ENCODE measurements at places on chromosomes 5 and 9.

- DNase-seq: no peak
- no peaks in the 10 kb centered on the region for H3K4me1 ChIP-seq
- H3K36me3 ChIP-seq: no peaks in the 10 kb centered on the region
- H3K27ac ChIP-seq: no peak overlapping the region
Observed at GRCh38 chr5:31703757-31704156, 64.8 kb downstream of the PDZD2 start.

- no peaks in the 10 kb centered on the region for H3K27me3 ChIP-seq
- H3K36me3 ChIP-seq: no peaks in the 10 kb centered on the region
- no peak overlapping the region for H3K27ac ChIP-seq
- DNase-seq: no peak
Observed at GRCh38 chr5:173745123-173745522, 128.7 kb upstream of the BOD1 start.

DNA sequence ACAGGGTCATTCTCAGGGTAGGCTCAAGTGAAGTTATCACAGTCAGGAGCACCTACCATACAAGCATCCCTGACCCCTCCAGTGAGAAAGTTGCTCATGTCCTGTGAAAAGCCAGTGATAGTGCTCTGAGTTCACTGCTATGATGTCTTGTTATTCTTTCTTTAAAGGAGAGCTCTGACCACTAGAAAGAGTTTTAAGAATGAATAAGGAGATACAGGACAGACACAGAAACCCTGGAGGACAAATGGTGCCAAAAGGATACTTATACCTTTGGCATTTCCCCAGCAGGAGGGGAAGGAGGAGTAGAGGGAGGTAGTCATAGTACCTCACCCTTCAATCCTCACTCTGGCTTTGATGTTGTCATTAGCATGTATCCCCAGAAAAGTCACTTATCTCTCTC, 84.0 kb upstream of the AGXT2 start:
- no peak overlapping the region for H3K4me3 ChIP-seq
- DNase-seq: no peak
- H3K27me3 ChIP-seq: peaks cover 31% of the 10 kb centered on the region

- H3K27ac ChIP-seq: no peak overlapping the region
- no peak overlapping the region for H3K4me3 ChIP-seq
- no peaks in the 10 kb centered on the region for H3K36me3 ChIP-seq
- H3K4me1 ChIP-seq: peaks cover 23% of the 10 kb centered on the region
Observed at GRCh38 chr5:142881076-142881783, 111.1 kb downstream of the ARHGAP26 start.

DNA sequence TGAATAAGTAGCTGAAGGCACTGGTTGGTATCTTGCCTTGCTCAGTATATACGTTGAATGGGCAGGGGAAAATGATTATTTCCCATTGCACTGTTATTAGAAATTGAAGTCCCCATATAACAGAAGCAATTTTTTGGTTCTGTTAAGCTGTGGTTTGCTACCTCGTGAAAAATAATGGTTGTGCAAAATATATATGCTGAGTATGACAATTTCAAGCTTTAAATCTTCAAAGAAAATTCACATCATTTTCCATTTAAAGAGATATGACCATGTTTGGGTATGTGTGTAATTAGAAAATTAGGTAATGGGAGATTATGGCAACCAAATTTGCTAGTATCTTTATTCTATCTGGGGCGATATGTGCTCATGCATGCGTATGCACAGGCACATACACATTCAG, 139.8 kb downstream of the DMAC1 start:
- H3K4me3 ChIP-seq: no peak overlapping the region
- DNase-seq: no peak
- H3K36me3 ChIP-seq: no peaks in the 10 kb centered on the region
- no peaks in the 10 kb centered on the region for H3K27me3 ChIP-seq
- H3K4me1 ChIP-seq: no peaks in the 10 kb centered on the region
- H3K27ac ChIP-seq: no peak overlapping the region

GRCh38 chr9:27792971-27793689, 219.8 kb upstream of the C9orf72 start:
- H3K4me1 ChIP-seq: no peaks in the 10 kb centered on the region
- H3K27me3 ChIP-seq: no peaks in the 10 kb centered on the region
- DNase-seq: no peak
- no peak overlapping the region for H3K4me3 ChIP-seq
- no peak overlapping the region for H3K27ac ChIP-seq

GRCh38 chr9:4301296-4301695, 1.4 kb upstream of the GLIS3 start:
- H3K4me3 ChIP-seq: no peak overlapping the region
- H3K27ac ChIP-seq: no peak overlapping the region
- no peak for DNase-seq
- H3K36me3 ChIP-seq: no peaks in the 10 kb centered on the region
- peaks cover 57% of the 10 kb centered on the region for H3K27me3 ChIP-seq

GRCh38 chr5:55160493-55161209, 680 bp downstream of the GPX8 start:
- H3K4me1 ChIP-seq: no peaks in the 10 kb centered on the region
- no peak for DNase-seq
- H3K27ac ChIP-seq: no peak overlapping the region
- H3K27me3 ChIP-seq: peaks cover 56% of the 10 kb centered on the region

DNA sequence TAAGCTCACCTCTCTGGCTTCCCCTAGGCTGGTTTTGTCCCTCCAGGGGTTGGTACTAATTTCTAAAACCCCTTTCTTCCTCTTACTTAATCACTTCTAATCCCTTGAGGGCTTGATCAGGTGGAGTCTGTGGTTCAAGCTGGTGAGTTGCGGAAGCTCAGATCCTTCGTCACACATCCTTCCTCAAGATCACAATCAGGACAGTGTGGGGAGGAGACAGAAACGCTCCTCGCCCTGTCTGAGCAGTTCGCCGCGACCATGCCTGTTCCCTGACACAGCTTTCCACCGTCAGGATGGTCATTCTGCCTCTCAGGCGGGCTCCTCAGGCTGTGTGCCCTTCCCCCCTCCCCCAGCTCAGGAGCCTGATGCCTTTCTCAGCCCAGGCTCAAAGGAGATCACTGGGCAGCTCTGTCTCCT, 24.3 kb downstream of the CPLX2 start:
- H3K27ac ChIP-seq: peak overlapping the region; percentile 71
- peaks cover 23% of the 10 kb centered on the region for H3K27me3 ChIP-seq
- DNase-seq: peak; percentile 81
- H3K4me1 ChIP-seq: peaks cover 34% of the 10 kb centered on the region
- H3K4me3 ChIP-seq: peak overlapping the region; percentile 43

GRCh38 chr5:83440826-83441225, 30.7 kb upstream of the VCAN start:
- H3K4me3 ChIP-seq: no peak overlapping the region
- H3K4me1 ChIP-seq: no peaks in the 10 kb centered on the region
- no peaks in the 10 kb centered on the region for H3K36me3 ChIP-seq

- no peaks in the 10 kb centered on the region for H3K27me3 ChIP-seq
- DNase-seq: no peak
- H3K27ac ChIP-seq: no peak overlapping the region
- no peak overlapping the region for H3K4me3 ChIP-seq
- H3K4me1 ChIP-seq: no peaks in the 10 kb centered on the region
Observed at GRCh38 chr5:32511776-32512374, 67.3 kb upstream of the ZFR start.

GRCh38 chr5:159273923-159274322, 10.8 kb downstream of the UBLCP1 start:
- no peak overlapping the region for H3K4me3 ChIP-seq
- peaks cover 23% of the 10 kb centered on the region for H3K4me1 ChIP-seq
- no peak overlapping the region for H3K27ac ChIP-seq
- H3K36me3 ChIP-seq: peaks cover 57% of the 10 kb centered on the region

DNA sequence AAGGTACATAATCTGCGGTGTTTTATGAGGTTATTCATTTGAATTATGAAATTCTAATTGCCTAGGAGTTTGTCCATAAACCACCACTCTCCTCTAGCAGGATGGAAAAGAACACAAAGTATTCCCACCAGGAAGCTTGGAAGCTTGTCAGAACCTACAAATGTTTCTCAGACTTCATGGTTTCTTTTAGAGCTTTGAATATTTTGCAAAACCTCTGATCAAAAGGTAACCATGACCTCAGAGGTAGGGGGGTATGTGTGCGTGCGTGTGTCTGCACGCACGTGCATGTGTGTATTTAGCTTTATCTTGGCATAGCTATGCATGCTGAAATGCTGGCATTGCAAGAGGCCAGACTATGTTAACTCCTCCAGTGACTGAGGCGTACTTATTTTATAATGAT, 847.0 kb downstream of the TLE1 start:
- no peaks in the 10 kb centered on the region for H3K27me3 ChIP-seq
- no peak overlapping the region for H3K27ac ChIP-seq
- no peak overlapping the region for H3K4me3 ChIP-seq
- no peak for DNase-seq
- no peaks in the 10 kb centered on the region for H3K36me3 ChIP-seq
- no peaks in the 10 kb centered on the region for H3K4me1 ChIP-seq
